ENCODE measurements at places on chromosomes 4 and X.

- no peak for DNase-seq
Observed at GRCh38 chr4:55435141-55435841, 39.5 kb downstream of the TMEM165 start.

DNA sequence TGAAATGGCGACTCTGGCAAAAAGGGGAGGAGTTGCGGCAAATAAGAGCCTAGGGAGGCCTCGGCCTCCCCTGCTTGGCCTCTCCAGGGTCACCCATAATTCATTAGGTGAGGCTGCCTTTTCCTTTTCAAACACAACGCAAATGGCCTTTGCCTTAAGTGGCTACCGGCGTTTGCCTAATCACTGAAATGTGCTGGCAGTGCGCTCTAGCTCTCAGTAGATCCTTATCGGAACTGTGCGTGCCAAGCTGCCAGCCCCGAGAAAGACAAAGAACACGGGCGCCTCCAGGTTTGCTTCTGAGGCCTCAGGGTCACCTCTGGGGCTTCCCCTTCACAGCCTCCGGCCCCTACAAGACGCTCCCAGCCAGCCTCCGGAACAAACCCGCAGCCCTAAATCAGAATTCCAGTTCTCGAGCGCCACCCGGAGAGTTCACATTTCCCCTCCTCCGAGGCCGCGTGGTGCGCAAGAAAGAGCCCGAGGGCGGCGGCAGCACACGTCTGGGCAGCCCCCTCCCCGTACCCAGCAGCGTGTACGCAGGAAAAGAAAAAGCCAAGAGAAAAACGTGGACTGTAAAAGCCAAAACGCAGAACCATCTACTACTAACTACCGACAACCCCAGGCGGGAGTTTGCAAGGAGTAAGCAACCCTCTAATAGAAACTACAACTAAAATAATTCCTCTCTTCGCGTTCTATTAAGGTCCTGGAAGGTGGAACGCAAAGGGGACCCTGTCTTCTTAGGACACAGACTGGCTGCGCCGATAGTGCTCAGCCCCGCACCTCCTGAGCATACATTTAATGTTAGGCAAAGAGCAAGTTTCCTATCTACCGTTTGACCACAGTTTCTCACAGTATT is 76.5 kb upstream of the BCOR start:
- no peak for DNase-seq

DNA sequence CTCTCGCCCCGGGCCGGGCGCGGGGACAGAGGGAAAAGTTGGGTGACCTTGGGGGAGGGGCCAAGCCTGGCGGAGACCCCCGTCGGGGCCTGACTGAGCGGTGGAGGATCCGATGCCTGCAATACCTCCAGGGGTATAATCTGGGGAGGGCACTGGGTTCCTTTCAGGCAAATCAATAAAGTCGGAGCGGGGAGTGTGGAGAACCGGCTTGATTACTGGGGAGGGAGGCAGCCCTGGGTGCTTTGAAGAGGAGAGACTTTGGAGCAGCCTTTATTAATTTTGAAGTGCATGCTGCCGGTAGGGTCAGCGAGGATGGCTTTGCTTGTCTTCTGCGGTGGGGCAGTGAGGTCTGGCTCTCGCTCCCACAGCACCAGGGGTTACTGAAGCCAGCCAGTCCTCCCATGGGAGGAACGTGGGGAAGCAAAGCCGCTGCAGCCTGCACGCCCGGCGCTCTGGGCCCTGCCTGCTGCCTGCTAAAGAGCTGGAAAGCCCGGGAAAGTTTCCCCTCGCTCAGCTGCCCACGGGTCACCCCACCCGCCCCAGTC is 403 bp upstream of the LGI2 start:
- no peak for DNase-seq

DNA sequence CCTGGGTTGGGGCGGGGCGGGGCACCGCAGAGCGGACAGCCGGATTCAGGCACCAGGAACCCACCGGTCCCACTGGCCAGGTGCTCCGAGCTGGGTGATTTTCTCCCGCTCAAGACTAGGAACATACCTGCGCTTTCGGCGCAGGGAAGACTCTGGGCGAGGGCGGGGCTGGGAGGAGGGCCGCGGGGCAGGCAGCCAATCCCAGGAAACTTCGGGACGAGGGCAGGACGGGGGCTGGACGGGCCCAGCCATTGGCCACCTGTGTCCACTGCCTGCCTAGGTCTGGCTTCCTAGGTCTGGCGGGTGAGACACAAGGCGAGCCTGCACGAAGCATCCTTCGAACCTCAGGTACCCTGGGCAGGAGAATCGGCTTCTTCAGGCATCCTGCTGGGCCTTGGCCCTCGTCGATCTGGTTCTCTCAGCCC is 274 bp upstream of the ERVMER34-1 start:
- DNase-seq = no peak

DNA sequence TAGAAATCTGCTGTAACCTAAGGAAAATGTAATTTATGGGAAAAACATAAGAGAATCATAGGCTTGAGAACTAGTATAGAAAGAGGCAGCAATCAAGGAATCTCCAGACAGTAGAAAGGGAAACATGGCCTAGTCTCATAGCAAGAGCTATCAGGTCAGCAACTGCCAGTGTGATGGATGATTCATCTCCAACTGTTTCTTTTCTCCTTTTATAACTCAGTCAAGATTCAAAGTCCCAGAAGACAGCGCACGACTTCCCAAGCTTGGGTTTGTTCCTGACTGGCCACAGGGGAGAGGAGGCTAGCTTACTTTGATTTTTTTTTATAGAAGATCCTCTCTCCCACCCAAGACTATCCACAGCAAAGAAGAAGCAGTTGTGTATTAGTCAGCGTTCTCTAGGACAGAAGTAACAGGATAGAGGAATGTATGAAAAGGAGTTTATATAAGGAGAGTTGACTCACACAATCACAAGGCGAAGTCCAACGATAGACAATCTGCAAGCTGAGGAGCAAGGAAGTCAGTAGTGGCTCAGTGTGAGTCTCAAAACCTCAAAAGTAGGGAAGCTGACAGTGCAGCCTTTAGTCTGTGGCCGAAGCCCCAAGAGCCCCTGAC is 181.5 kb downstream of the GC start:
- DNase-seq = no peak

All from DMS 273 treated with DMSO at 0.1 percent for 48 hours (cell line).